ENCODE measurements at places on chromosomes 2 and 18.

DNA sequence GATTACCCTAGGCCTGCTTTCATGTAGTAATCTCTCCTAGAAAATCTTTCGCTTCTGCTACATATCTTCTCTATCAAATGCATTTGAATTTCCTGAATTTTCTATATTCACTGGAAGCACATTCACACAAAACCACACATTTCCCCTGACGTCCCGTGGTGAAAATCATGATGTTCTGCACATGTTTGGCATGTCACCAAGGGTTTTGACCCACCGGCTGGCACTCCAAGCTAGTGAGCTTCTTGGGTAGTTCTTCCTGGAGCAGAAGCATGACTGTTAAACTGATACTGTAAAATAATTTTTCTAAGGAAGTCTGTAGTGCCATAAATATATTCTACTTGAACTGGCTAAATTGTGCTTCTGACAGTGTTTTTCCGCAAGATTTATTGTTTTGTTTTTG is 510.1 kb upstream of the SLC8A1 start:
- DNase-seq, result no peak

- no peak for DNase-seq
Observed at GRCh38 chr2:203450561-203450960, 84.5 kb downstream of the RAPH1 start.

- peak; percentile 92 for DNase-seq
Observed at GRCh38 chr2:240250985-240251847, 110.8 kb upstream of the OTOS start.

- no peak for DNase-seq
Observed at GRCh38 chr2:29075894-29076705, 1.8 kb upstream of the PCARE start.

DNA sequence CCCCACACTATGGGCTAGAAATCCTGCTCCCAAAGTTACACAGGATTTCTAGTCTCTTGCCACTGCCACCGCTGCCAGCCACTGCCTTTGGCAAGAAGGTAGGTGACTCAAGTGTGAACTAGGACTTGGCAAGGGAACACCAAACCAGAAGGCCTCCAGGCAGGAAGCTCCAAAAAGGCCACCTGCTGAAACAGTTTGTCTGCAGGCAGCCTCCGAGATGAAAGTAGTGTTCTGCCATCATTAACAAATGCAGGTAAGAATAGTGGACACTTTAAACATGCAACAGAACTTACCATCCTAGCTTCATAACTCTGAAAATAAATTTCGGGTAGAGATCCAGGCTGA is 3.9 kb downstream of the ANKRD44 start:
- peak; percentile 57 for DNase-seq

- DNase-seq, result no peak
Observed at GRCh38 chr2:29215739-29216608, 100.8 kb downstream of the CLIP4 start.

DNA sequence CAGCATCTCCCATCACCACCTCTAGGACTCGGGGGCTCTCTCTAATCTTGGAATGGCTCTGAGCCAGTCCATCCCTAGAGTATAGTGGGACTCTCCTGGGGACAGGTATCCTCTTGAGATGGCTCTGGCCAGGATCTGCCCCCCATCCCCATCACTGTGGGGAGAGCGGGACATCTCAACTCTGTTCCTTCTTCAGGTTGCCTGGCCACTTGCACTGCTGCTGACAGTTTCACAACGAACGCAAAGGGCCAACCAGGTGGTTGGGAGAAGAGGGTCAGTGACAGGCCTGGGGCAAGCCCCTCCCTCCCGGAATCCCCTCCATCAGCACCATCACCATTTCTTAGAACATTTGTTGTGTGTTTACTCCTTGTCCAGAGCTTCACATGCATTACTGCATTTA is 62.6 kb downstream of the CIB4 start:
- no peak for DNase-seq

GRCh38 chr2:109537565-109538222 is 76.1 kb downstream of the SEPTIN10 start:
- DNase-seq, result no peak

GRCh38 chr18:34880882-34881834 is 160.1 kb upstream of the MAPRE2 start:
- no peak for DNase-seq

All from thyroid gland (tissue), 4 donors.